Activated CD4-positive, alpha-beta T cell treated with anti-CD3 and anti-CD28 coated beads, Interleukin-2, amount 50 U/mL, for 16 hours (primary cell): ENCODE measurements at places on chromosomes 11 and 22.
A peak's percentile ranks its signal among the peaks of the same experiment; 100 is the strongest.

DNA sequence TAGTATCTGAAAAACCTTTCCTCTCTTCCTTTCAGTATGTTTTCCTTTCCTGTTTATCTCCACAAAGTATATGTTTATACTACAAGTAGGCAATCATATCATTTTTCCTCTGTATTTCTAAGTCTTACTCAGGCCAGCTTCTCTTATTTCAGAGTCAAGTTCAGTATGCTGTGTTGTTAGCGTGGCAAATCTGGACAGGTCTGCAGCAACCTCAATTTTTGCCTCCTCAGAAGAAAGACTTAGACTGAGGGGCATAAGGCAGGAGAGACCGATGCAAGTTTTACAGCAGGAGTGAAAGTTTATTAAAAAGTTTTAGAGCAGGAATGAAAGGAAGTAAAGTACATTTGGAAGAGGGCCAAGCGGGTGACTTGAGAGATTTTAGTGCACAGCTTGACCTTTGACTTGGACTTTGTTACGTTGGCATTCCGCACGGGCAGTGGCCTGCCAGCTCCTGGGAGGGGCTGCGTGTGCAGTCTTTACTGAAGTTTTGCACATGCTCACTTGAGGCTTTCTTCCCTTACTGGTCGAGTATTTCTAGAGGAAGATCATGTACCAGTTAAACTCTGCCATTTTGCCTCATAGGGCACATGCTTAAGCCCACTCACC is 343.2 kb downstream of the NTM start:
- DNase-seq, result no peak

DNA sequence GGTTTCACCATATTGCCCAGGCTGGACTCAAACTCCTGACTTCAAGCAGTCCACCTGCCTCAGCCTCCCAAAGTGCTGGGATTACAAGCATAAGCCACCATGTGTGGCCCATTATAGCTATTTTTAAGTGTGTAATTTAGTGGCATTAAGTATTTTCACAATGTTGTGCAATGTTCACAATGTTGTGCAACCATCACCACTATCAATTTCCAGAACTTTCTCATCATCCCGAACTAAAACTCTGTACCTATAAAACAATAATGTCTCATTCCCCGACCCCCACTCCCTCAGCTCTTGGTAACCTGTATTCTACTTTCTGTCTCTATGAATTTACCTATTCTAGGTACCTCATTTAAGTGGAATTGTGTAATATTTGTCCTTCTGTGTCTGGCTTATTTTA is 7.5 kb downstream of the CFAP68 start:
- no peak for DNase-seq

DNA sequence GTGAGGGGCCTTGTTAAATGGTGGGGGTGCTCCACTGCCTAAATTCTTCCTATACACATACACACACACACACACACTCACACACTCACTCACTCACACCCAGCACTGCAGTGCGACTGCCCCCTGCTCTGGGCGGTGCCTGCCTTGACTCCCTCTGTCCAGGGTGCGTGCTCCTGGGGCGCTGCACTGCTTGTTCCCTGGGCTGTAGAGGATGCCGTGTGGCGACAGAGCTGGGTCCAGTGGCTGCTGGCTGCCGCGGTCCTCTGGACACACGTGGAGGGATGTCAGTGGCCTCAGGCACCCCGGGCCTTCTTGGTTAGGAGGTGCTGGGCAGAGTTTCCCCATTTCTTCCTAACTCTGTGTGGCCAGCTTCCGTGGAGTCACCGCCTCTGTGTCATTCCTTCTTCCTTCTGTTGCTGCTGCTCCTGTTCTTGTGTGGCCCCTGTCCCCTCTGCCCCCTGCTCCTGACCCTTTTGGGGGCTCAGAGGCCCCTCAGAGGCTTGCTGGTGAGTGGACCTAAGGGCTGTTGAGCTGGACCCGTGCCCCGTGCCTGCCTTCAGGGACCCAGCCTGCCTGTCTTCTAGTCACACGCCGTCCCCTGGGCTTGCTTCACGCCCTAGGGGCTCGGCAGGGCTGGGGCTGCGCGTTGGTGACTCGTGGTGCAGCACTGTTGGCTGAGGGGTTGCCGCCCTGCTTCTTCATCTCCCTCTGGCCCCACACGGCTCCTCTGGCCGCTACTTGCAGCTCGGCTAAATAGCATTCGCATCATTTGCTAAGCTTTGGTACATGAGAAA is 147.0 kb downstream of the TBC1D22A start:
- no peak for DNase-seq

DNA sequence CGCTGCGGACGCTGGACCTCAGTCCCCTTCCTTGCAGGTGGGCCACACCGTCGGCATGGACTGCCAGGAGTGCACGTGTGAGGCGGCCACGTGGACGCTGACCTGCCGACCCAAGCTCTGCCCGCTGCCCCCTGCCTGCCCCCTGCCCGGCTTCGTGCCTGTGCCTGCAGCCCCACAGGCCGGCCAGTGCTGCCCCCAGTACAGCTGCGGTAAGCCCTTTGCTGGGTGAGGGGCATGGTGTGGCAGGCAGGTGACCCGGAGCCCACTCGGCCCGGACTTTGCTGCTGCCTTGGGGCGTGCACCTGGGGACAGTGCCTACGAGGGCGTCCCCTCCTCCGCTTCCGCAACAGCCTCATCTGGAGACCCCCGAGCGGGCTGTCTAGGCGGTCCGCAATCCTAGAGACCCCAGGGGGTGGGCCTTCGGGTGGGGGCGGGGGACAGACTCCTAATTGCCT is 25.4 kb upstream of the MUC5B start:
- no peak for DNase-seq

- DNase-seq, result no peak
These were observed 16.8 kb downstream of the HSPA8 start for GRCh38 chr11:123045101-123045500.

GRCh38 chr22:37781434-37782059 is 26.2 kb upstream of the GCAT start:
- no peak for DNase-seq

- no peak for DNase-seq
These were observed 138.1 kb downstream of the PGR start for GRCh38 chr11:100991541-100991940.

GRCh38 chr11:73172992-73173656 is 31.0 kb upstream of the FCHSD2 start:
- DNase-seq, result no peak

DNA sequence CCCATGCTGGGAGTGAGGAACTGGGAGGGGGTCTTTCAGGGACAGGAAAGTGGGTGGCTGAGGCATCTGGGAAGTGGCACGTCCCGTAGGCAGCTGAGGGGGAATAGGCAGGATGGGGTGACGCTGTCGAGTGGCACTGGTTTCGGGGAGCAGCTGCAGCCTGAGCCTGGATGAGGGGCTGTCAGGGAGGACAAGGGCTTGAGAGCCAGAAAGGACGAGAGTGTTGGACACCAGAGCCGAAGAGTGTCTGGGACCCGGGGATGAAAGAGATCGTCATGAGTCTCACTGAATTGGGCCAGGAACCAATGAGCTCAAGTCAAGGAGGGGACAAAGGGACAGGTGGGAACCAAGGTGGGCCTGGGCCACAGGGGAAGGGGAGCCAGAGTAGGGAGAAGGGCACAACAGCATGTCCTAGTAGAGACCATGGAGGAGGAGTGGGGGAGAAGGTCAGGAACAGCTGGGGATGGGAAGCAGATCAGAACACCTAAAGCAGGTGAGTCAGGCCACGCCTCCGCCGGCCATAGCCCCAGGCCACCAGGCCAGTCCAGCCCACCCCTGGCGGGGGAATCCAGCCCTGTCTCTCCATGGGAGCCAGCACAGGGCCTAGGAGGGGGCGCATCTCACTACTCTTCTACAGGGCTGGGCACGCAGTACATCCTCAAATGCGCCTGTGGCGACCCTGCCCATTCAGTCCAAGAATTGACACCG is 4.2 kb downstream of the RAB3IL1 start:
- DNase-seq, result no peak

DNA sequence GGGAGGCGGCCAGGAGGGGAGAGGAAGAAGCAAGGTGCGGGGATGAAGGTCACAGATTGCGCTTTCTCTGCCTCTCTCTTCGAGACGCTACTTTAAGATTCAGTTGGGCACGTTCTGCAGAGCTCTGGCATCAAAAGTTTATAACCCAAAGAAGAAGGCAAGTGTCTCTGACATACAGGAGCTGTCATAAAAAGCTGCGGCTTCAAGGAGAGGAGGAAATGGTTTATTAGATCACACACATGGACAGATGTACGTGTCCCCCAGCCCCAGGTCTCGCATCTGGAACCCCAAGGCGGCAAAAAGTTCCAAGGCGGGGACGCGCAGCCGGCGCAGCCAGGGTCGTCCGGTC is 589.0 kb downstream of the OPCML start:
- DNase-seq, result no peak

- DNase-seq, result no peak
These were observed 791.5 kb downstream of the METTL15 start for GRCh38 chr11:28899706-28900105.

DNA sequence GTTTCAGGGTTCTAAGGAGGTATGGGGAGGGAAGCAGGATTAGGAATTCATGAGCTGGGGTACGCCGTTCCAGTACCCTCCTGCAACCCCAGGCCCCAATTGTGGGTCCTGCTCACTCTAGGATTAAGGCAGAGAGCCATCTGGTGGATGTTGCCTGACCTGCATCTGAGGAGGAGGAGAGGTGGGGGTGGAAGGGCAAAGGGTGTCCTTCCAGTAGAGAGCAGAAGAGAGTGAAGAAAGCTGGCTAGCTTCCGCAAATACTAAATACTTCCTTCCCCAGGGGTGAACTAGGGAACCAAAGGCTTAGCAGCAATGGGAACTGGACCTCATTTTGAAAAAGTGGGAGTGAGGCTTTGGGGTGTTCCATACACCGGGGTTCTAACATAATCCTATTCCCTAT is 10.6 kb downstream of the LRRC51 start:
- DNase-seq, result peak; percentile 61

- DNase-seq, result peak; percentile 66
These were observed 1.8 kb downstream of the FLI1 start for GRCh38 chr11:128695539-128696221.

GRCh38 chr22:47031628-47031915 is 269.1 kb downstream of the TBC1D22A start:
- no peak for DNase-seq

DNA sequence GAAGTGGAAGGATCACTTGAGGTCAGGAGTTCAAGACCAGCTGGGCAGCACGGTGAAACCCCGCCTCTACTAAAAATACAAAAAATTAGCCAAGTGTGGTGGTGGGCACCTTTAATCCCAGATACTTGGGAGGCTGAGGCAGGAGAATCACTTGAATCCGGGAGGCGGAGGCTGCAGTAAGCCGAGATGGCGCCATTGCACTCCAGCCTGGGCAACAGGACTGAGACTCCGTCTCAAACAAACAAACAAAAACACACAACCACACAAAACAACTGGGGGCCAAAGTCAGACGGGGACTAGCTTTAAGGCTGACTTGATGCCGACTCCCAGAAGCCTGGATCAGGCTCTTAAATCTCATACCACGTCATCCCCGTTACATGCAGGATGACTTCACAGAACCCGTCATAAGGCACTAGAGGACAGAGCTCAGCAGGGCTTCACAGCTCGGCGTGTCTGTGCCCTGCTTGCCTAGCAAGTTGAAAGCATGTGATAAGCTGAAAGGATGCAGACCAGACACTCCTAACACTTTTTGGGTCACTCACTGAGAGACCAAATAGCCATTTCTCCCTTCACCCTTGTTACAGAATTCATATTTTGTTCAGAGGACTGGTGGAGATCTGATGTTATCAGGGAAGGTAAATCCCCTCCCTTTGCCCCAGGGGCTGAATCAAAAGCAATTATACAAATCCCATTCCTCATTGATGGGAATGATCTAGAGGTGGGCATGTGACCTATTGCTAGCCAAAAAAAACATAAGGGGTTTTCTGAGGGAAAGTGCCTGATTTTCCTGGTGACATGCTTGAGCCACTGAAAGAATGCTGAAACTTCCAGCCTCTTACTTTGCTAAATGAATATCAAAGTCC is 65.4 kb downstream of the GAB2 start:
- no peak for DNase-seq

GRCh38 chr22:37686002-37686982 is at the start of gene NOL12:
NOL12 (plus strand) TSS chr22:37686343; CDS start chr22:37686393, 50 bp downstream.
- peak; percentile 86 for DNase-seq

- DNase-seq, result no peak
These were observed 29.0 kb upstream of the KCNQ1OT1 start for GRCh38 chr11:2728663-2729332.

DNA sequence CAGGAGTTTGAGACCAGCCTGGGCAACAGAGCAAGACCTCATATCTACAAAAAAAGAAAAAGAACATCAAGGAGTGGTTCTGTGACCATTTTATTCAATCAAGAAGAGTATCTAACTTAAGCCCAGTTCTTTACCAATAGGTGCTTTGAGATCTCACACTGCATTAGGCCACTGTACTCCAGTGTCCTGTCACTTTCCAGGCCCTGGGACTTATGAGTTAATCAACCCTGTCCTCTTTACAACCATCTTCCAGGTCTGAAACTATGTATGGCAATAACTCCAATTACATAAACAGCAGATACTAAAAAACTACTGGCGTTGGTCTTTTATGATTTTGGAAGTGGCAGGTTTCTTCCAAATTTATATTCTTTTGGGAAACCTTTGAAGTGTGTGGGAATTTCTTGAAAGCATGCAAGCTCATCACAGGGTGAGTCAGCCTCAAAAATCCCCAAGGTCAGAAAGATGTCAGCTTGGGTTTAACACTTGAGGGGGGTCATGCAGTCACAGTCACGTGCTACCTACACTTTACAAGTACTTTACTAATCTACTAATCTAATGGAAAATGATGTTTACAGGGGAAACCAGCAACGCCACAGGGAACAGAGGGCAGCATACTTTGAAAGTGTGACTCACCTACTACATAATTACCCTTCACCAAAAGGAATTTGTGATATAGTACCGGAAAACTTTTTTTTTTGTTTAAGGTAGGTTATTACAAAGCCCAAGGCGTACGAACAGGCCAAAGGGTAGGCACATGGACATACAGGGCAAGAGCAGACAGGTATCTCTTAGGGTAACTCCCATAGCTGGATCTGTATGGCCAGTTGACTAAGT is 15.6 kb downstream of the PISD start:
- peak; percentile 69 for DNase-seq

DNA sequence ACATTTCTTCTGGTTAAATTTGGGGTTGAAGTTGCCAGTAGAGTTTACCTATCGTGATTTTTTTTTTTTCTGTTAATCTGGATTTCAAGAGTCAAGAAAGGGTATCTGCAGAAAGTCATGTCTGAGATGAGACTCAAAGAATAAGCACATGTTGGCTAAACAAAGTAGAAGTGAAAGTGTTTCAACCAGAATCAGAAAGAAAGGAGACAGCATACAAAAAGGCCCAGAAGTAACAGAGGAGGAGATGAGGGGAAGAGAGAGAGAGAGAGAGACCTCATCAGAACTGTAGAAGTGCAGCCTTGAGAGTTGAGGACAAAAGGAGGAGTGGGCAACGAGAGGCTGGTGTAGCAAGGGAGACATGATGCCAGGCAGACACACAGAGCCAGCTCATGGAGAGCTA is 54.9 kb downstream of the SVIP start:
- no peak for DNase-seq

DNA sequence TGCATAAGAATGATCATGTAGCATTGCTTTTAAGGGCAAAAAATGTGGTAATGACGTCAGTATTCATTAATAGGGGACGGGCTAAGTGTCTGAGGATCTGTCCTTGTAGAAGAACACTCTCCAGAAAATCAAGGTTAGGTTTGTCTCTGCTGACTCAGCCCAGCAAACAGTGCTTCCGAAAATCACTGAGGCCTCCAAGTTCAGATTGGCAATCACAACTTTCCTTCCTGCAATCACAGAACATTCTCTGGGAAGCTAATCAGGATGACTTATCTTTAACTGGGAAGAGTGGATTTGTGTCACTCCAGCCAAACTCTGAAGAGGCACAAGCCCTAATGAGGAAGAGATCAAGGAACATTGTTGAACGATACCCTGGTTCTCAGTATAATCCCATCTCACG is 123.2 kb upstream of the LDLRAD3 start:
- no peak for DNase-seq

- no peak for DNase-seq
These were observed 456.5 kb upstream of the ANO5 start for GRCh38 chr11:21736404-21736803.
